ENCODE measurements at places on chromosomes 13 and 19.

DNA sequence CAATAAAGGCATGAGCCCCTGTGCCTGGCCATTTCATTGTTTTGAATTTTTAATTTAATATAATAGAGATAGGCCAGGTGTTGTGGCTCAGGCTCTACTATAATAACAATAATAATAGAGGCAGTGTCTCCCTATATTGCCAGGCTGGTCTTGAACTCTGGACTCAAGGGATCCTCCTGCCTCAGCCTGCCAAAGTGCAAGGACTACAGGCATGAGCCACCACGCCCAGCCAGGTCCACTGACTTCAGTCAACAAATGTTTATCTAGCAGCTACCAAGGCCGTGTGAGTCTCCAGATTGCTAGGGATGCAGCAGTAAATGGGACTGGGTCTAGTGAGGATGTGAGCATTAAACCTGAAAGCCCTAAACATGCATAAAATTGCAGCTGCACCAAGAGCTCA, 13.8 kb upstream of the ILF3 start:
- no peak for DNase-seq

DNA sequence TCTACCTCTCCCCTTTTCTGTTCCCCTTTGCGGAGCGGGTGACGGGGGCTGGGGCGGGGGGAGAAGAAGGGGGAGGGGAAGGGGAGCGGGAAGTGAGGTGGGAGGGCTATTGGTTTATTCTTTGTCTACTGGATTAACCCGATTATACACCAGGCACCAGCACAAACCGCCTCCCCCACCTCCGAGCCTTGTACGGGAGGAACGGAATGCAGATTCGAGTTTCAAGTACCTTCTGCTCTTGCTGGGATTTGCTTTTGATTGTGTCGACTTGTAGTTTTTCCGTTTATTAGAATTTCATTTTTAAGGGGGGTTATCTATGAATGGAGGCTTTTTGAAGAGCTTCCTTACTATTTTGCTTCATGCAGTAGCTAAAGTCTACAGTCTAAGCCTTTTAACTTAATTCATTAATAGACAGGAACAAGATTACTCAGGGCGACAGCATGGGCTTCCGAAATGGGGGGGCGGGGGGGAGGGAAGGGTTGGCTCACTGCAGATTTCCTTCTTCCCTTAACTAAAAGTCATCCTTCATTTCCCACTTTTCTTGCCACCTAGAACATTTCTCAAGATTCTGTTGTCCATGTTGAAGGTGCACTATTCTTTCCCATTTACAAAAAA, 937 bp upstream of the SPRY2 start:
- peak; percentile 56 for DNase-seq

DNA sequence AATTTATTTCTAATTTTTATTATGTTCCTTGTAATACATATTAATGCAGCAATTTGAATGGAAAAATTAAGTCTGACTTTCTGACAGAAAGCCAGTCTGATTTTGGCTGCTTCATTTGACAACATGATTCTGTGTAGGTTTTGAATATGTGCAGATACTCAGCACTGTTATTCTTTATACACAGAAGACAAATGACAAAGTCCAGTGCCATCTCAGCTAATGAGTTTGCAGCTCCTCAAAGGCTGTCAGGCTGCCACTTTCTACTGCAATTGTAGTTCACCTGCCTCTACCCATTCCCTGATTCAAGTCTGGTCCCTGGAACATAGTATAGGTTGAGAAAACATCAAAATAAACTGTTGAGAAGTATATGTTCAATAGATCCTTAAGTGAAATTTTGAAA, 2.9 kb upstream of the CHAMP1 start:
- no peak for DNase-seq

DNA sequence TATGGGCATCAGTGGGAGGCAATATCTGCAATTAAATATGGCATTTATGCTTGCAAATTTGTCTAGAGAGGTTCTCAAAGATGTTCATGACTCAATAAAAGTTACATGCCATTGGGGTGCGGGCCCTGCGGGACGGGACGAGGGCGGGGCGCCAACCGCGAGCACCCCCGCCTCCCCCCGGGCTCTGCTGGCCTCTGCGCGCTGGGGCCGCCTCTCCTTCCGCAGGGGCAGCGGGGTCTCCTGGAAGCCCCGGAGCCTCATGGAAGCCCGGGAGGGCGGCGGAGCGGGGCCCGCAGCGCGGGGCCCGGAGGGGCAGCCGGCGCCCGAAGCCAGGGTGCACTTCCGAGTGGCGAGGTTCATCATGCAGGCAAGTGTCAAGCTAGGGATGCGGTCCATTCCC, 179.2 kb downstream of the TPTE2 start:
- DNase-seq, result no peak

DNA sequence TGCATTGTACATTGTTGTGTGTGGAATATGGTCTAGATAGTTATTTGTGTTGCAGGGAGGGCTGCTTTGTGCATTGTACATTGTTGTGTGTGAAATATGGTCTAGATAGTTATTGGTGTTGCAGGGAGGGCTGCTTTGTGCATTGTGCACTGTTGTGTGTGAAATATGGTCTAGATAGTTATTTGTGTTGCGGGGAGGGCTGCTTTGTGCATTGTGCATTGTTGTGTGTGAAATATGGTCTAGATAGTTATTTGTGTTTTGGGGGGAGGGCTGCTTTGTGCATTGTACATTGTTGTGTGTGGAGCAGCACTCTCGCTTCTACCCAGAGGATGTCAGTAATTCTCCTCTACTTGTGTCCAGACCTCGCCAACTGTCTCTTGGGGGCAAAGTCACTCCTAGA, 36.3 kb upstream of the ZNF835 start:
- DNase-seq, result no peak

DNA sequence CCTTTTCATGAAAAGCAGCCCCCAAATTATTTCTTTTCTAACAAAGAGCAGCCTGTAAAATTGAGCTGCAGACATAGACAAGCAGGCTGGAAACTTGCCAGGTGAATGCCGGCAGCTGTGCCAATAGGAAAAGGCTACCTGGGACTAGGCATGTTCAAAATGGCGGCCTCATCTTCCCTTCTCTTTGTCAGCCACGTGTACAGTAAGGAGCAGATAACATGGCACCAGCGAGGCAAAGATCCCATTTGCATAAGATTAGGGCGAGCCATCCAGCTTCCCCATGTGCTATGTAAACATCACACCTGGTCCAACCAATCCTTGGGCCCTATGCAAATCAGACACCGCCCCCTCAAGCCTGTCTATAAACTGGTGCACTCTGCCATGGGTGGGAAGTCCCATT, 31.2 kb upstream of the CACNA1A start:
- DNase-seq, result no peak

Data from adipocyte (in vitro differentiated cells).